ENCODE measurements at places on chromosomes 7 and 10. TPM values are rescaled to one million over a fixed set of nuclear protein-coding genes. Genes with fewer than 3 reads are reported as not detected.

BAZ1B gene
- total RNA-seq, result 59.1 TPM

SYNPO2L gene
- 28.0 TPM for total RNA-seq

SFRP5 gene
- total RNA-seq, result 6.9 TPM

AKR1C4 gene
- total RNA-seq, result not detected

NRP1 gene
- total RNA-seq, result 172 TPM

LRRC18 gene
- total RNA-seq, result not detected

SLC26A3 gene
- total RNA-seq, result not detected

SKAP2 gene
- total RNA-seq, result 2.2 TPM

UCN3 gene
- not detected for total RNA-seq

DNA sequence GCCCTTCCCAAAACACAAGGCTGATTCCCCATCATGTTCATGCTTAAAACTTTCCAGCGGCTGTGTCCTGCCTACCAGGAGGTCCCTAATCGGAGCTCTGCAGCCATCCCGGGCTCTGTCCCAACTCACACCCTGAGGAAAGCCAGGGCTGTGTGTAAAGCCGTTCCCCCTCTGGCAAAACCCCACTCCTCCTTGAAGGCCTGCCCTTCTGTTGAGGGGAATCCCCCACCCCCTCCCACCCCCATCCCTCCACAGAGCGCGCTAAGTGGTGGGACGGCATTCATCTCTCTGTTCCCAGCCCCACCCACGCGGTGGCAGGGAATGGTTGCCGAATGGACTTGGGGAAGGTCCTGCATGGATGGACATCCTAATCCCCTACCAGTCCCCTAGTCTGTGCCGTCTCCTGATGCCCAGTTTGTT lies 667 bp upstream of the TMEM120A start:
- peak; percentile 45 for DNase-seq

GRCh38 chr10:43113201-43114087 lies 24.8 kb upstream of the CSGALNACT2 start:
- no peak for DNase-seq

DNA sequence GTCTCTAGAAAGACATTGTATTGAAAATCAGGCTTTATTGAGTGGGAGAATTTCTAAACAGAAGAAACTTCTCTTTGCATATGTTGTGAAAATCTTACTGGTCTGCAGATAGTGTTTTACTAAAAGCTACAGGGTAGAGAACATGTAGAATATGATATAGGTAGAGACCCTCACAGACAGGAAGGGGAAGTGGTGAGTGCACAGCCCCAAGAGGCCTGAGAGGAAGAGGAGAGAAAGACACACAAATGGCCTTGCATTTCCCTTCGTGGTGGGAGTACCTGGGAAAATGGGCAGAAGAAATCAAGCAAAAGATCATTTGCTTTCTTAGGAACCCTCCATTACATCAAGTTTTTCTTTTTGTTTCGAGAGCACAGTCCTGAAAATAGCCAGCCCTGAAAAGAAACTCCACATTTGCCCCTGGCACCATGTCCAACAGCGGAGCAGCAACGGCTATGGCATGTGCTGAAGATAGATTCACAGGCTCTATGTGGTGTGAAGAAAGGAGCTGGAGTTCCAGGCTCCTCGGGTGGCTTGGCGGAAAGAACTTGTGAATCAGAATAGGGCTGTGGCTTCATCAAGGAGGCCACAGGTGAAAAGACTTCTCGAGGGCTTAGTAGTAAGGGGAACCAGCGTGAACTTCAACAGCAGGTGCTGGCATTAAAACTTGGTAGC lies 143.5 kb downstream of the CALCR start:
- no peak for DNase-seq

DNA sequence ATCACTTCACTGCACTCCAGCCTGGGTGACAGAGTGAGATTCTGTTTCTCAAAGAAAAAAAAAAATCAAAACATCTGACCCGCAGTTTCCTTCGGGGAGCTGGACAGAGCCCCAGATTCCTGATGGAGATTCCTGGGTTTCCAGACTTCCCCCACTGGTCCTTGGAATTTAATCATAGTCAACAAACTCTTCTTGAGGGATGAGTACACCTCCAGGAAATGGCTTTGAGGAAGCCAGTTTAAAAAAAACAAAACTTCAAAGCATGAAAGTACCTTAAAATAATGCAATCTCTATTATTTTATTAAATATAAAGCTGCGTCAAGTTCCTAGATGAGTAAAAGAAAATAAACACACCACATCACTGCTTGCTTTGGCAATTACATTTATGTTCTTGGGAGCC lies 1.2 kb upstream of the MAD1L1 start:
- no peak for DNase-seq

DNA sequence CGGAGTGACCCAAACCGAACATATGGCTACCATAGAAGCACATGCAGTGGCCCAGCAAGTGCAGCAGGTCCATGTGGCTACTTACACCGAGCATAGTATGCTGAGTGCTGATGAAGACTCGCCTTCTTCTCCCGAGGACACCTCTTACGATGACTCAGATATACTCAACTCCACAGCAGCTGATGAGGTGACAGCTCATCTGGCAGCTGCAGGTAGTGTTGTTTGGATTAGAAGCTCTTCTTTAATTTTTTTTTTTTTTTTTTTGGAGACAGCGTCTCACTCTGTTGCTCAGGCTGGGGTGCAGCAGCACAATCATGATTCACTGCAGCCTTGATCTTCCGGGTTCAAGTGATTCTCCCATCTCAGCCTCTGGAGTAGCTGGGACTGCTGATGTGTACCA lies 45.8 kb downstream of the NRF1 start:
- DNase-seq, result no peak

DNA sequence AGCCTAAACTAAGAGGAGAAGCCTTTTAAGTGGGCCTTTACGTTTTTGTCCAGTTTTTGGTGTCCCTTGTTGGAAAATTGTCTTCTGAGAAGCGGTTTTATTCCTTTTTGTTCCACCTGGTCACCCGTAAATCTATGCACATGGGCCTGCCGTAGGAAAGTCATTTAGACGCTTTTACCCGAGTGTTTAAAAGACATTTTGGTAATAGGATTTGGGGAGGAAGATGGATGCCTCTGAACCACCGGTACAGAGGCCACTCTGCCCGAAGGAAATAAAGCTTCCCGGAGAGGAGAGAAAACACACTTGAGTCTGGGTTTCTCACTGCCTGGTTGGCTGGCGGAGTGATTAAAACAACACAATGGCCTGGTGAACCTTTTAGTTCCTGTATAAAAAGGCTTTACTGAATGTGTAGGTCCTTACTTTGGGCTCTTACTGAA lies 760 bp downstream of the THNSL1 start:
- no peak for DNase-seq

DNA sequence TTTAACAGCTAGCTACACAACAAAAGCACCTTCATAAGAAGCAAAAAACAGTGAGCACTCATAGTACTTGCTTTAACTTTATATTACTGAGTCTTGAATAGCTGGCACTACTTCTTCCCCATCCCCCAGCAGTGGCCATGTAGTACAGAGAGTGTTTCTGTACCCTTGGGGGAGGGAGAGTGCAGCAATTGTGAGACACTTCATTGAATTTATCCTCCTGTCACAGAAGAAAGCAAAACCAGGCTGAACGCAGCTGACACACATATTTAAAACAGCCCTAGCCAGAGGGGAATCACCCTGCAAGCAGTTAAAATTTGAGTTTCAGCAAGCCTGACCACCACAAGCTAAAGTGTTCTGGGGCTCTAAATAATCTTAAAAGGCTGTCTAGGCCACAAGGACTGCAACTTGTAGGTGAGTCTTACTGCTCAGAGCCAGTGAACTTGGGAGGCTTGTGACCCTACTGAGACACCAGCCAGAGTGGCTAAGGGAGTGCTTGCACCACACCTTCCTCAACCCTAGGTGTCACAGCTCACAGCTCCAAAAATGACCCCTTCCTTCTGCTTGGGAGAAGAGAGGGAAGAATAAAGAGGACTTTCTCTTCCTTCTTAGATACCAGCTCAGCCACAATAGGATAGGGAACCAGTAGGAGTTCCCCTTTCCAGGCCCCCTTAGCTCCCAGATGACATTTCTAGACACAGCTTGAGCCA lies 97.7 kb upstream of the MEOX2 start:
- DNase-seq, result no peak

GRCh38 chr10:11609492-11610093 lies 1.9 kb downstream of the USP6NL start:
- DNase-seq, result no peak

- DNase-seq, result no peak
These were observed 276.1 kb downstream of the PHTF2 start for GRCh38 chr7:78074713-78075112.

All from tongue (tissue), 3 donors.